Coronary artery (tissue), 2 donors: ENCODE measurements at places on chromosomes 12 and 14.

GRCh38 chr12:110546339-110546738 is 36.8 kb downstream of the PPTC7 start:
- no peak for DNase-seq

DNA sequence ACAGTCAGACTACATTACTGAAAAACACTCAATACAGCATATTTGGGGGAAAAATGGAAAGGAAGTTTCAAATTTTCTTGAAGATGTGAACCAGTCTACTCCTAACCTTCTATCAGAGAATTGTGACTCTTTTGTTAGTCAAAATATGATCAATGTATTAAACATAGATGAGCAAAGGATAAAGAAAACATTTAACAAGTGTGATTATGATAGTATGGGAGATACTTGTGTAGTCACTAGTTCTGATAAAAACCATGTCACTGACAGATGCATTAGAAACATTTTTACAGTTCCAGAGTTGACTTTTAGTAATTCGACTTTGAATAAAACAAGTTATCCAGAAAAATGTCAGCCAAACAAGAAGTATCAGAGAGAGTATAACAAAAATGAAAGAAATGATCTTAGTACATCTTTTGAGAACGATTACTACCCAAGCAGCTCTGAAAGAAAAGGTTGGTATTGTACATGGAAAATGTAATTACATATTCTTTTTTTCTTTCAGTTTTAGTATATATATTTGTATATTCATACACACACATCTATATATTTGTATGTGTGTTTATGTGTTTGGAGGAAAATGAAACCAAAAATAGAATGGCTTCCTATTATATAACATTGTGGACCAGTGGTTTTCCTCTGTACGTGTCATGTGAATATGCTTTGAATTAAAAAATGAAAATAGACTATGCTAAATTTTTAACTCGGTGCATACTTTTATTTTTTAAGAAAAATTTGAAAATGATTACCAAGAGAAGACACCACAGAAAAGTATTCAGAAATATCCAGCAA is 63.3 kb upstream of the ABCD2 start:
- no peak for DNase-seq

- DNase-seq: no peak
Observed at GRCh38 chr12:14833952-14834351, 9.4 kb downstream of the ART4 start.

- DNase-seq: no peak
Observed at GRCh38 chr12:46831335-46832129, 5.7 kb upstream of the SLC38A4 start.

GRCh38 chr12:23523339-23523738 is 426.1 kb downstream of the SOX5 start:
- DNase-seq: no peak

- no peak for DNase-seq
Observed at GRCh38 chr14:69072584-69072983, 80.3 kb downstream of the DCAF5 start.

- no peak for DNase-seq
Observed at GRCh38 chr14:93703941-93704340, 84.3 kb downstream of the PRIMA1 start.

- DNase-seq: no peak
Observed at GRCh38 chr14:91997492-91997891, 42.4 kb downstream of the TRIP11 start.

DNA sequence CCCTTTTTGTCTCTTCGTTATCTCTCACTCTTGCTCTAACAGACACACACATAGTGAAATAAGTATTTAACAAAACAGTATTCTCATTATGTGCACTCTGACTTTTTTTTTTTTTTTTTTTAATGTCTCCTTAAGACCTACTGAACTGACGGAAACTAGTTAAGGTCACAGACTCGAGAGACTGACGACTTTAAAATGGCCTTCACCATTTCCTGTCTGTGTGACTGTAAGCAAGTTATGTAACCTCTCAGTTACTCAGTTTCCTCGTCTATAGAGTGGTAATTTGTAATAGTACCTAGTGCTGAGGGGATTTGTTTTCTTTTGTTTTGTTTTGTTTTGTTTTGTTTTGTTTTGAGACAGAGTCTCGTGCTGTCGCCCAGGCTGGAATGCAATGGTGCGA is 284.8 kb downstream of the FBXL14 start:
- DNase-seq: no peak

- DNase-seq: no peak
Observed at GRCh38 chr14:94823556-94824341, 53.8 kb upstream of the GSC start.

DNA sequence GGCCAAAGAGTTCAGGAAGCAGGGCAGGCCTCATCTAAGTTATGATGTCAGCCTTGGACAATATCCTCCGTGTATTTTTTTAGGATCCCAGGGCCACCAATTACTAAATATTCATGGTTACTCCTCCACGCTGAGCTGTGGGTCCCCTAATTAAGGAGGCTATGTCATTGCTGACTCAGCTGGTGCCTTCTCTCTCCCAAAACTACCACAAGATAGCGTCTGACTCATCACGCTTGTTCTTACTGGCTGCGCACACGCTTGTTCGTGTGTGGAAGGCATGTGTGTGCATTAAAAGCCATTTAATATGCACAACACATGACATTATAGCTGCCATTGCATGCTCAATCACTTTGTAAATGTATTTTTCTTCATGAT is 78.3 kb downstream of the GSC start:
- no peak for DNase-seq

GRCh38 chr14:88533064-88533602 is 21.7 kb downstream of the PTPN21 start:
- DNase-seq: no peak

DNA sequence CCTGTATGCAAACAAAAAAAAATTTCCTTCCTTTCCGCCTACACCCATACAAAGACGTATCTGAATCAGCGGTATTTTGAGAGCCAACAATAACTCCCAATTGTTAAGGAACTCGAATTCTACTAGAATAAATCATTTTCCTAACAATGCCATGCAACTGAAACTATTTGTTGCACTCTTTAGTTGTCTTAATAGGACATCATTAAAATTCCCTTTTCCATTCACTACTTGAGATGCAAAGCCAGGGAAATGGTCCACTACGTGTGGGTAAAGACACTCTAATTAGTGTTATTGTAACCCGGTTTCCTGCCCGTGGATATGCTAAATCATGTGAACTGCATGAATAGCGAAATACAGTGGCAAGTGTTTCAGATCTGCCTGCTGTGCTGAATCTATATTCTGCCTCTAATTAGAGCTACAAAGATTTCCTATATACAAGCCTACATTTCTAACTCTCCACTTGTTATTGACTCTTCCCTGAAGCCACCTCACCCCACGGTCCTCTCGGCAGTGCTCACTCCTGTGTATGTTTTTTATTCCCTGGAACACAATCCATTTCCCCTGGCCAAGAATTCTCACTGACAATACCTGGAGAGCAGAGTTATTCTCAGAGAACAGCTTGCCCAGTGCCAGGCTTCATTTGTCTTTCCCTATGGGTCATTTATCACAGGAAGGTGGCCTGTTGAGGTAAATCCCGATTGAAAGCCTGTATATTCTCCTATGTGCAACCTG is 168.3 kb downstream of the PAWR start:
- DNase-seq: no peak

DNA sequence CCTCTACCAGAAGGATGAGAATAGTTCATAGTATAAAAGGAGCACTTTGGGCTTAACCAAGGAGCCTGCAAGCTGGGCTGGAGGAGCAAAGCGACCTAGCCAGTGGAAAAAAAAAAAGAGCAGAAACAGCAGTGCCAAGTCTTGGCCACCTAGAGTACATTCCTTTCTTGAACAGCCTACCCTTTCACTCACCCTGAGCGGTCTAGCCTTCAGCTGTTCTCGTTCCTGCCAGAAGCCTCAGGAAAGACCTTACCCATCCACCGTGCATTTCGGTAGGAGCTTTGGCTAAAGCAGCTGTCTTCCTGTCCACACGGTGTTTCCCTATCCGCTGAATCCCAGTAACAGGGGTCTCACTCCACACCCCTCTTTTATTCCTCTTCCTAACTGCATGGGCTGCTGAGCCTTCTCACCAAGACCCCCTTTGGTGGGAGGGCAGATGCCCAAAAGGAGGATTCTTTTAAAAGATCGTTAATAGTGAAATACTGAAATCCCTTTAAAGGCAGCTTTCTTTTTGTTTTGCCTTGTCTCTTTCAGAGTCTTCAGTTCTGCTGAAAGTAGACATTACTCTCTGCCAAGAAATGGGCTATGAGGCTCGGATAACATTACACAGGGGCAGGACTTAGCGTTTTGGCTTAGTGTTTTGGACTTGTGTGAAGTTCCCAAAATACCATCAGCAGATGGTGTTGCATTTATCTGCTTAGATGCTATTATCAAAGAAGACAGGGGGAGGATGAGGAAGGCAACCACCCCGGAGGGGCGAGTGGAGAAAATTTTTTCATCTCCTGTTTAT is 88.5 kb upstream of the METAP2 start:
- DNase-seq: no peak

- no peak for DNase-seq
Observed at GRCh38 chr12:105705765-105706164, 375.3 kb downstream of the C12orf75 start.

DNA sequence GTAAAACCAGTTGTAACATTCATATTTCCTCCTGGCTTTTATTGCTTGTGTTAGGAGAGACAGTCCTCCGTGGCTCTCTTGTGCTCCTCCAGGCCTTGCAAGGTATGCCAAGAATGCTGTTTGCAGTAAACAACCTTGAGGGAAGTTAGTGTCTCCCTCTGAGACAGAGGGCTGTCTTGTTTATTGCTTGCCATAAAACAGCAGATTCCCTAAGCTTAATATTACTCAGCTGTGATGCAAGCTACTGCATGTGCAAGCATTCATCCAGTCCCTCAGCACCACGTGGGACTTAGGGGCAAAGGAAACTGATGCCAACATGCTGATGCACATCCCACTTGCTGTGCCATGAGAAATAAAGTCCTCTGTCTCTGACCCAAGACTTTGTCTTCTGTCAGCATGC is 6.6 kb downstream of the POMT2 start:
- no peak for DNase-seq

DNA sequence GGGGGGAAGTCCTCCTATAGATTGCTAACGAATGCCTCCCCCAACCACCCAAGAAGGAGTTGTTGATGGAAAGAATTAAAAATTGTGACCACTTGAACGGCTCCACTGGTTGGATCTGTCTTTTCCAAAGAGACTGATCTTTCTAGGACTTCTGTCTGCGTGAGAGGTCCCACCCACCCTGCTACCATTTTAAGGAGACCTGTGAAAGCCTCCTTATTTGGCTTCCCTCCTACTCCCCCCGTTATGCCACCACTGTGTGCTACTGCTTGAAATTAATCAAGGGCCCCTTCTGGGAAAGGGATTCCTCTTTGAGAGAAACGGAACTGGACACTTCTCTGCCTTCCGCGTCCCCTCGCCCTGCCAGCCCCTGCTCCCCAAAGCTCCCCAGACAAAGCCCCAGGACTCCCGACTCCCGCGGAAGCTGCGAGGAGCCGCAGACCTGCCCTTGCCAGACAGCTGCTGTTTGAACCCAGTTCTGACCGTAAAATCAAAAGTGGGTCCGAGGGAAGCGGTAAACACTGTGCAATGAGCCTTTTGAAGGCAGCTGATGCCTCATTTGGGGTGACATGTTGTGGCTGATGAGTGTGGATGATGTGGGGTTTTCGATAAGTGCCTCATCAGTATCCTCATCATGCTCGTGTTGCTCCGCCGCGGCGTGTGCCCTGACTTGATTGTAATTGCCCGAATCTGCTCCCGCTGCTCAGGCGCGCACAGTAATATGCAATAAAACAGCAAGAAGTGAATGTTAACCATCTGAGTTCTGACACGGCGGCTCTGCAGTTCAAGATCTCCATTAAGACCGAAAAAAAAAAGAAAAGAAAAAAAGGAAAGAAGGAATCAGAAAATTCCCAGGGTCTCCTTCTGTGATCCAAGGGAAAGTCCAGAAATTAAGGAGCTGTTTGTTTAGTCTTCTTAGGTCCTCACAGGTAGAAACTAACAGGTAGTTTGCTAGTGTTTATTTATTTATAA is 48.2 kb downstream of the MBIP start:
- DNase-seq: no peak

- no peak for DNase-seq
Observed at GRCh38 chr14:79730953-79731352, 480.4 kb downstream of the DIO2 start.

DNA sequence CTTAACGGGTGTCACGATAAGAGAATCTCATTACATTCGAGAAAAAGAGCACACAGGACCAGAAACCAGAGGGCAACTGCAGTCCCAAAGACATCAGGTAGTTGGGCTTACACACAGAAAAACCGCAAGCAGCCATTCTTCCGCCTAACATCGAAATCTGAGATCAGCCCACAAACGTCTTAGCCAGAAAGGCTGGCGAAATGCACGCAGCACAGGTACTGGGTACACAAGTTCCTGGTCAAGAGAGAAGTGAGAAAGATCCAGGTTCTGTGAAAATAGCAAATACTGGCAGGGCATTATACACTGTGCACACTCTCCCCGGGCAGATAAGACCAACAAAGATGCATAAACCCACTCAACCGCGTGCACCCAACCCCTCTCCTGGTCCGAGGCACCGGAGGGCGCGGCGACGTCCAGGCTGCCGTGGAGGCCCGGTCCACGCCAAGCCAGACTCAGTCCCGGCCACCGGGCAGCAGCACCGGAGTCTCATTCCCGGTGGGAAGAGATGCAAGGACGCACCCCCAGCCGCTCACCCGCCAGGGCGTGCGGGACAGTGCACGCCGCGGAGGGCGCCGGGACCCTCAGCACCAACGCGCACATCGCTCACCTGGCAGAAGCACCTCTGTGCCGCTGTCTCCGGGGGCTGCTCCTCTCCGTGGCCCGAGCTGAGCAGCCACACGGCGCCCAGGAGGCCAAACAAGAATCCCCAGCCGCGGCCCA is 437 bp downstream of the ERO1A start:
- no peak for DNase-seq

DNA sequence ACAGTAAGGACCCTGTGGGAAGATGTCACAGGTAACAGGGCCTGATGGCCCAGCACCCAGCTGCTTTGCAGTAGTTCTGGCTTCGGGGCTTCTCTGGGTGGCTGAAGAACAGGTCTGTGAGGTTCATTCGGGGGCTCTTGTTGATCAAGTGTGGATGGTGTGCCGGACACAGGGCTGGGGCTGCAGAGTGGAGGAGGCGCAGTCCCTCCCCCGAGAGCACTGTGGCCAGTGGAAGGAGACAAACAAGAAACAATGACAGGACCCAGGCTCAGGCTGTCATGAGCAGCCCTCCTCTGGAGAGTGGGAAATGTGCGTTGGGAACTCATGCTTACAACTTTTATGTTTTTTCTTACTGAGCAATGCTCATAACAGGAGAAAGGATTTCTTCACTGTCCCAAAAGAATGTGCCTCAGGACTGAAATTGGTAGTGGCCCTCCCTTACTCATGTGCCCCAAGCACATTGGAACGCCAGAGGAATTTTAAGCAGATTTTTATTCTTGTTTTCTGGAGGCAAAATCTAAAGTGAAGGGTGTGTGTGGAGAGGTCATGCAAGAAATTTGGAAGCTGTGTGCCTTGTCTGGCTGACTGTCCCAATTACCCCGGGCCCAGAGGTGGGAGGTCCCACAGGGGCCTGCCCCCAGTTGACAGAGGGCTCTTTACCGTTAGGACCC is 233.8 kb downstream of the CACNA1C start:
- peak; percentile 76 for DNase-seq

GRCh38 chr12:52832985-52833905 is 866 bp downstream of the KRT79 start:
- no peak for DNase-seq

- DNase-seq: no peak
Observed at GRCh38 chr12:79842630-79843029, 92.3 kb downstream of the PPP1R12A start.
